ENCODE measurements at places on chromosomes 5 and 9.

DNA sequence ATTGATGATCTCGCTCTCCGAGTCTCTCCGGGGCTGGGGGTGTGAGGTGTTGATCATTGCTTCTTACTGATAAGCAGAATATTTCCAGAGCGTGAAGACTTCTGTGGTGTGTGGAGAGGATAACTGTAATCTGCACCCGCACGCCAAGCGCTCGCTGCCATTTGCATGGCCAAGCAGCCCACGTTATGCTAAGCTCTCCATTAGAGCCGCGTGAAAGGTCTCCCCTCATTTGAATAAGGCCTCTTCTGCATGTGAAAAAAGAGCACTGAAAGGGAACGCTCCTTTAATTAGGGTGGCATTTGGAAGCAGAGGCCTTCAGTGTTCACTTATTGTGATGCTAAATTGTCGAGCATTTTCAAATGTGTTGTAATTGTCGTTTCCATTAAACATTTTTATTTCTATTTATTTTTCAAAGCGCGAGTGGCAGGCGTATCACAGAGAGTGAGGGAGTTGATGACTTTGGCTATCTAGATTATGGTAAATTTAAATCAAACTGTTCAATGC lies 163.6 kb upstream of the IRX2 start:
- no peak for DNase-seq

- no peak for DNase-seq
Observed at GRCh38 chr9:105958587-105958986, 264.2 kb downstream of the TMEM38B start.

GRCh38 chr5:62587737-62588136 lies 9.1 kb downstream of the LRRC70 start:
- no peak for DNase-seq

DNA sequence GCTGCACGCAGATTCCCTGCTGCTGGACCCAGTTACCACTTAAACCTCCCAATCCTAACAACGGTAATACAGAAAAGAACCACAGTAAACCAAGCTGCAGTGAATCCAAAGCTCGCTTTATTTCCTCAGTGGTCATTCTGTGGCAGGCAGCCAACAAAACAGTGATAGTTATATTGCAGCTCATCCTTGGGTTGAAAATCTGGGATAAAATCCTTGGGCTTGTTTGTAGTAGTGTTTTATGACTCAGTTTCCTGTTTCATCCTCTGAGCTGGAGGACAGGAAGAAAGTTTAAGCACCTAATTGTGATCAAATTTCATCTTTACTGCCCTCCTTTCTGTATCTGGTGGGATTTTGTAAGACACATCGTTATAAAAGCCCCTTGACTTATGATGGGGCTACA lies 31.4 kb downstream of the HMGCR start:
- DNase-seq, result no peak

DNA sequence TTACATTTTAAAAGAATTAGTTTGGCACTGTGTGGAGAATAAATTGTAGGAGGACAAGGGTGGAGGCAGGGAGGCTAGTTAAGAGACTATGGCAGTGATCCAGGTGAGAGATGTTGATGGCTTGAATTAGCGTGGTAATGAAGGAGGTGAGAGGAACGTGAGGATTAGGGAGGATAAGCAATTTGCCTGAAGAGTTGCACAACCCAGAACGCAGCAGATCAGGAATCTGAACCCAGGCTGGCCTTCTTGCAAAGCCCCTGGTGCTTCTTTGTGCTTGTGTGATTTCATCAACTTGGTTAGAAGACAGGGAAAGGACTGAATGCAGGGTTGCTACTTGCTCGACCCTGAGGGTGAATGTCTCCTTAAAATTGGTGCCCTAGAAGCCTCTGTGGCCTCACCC lies 6.9 kb upstream of the SCAMP1 start:
- DNase-seq, result no peak

DNA sequence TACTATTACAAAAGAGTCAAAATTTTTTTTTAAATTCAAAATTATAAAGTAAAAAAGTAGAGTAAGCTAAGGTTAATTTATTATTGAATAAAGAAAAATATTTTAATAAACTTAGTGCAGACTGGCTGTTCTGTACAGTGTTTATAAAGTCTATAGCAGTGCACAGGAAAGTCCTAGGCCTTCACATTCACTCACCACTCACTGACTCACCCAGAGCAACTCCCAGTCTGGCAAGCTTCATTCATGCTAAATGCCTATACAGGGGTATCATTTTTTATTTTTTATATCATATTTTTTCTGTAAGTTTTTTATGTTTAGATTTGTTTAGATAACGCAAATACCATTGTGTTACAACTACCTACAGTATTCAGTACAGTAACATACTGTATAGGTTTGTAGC lies 700.7 kb upstream of the GRAMD2B start:
- DNase-seq, result no peak

DNA sequence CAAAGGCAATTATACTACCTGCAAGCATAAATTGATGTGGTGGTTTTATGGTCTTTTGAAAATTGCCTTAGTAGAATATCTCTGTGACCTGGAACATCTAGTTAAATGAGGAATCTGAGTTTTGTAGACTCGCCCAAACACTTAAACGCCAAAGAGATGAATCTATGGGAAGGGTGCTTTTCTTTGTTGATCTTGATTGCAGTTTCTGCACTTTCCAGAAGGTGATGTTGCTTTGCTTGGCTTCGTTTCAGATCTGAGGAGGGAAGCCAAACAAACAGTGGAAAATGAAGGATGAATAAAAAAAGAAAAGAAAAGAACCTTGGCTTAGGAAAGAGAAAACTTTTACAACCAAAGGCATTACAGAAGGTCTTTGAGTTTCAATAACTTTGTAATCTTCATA lies 1021.2 kb downstream of the NR2F1-AS1 start:
- no peak for DNase-seq
